ENCODE measurements at places on chromosomes 1 and 21.

- no peak for DNase-seq
Measured at GRCh38 chr1:77234096-77234495, 14.9 kb upstream of the PIGK start.

- DNase-seq: no peak
Measured at GRCh38 chr1:94202241-94202640, 35.1 kb downstream of the ARHGAP29 start.

- no peak for DNase-seq
Measured at GRCh38 chr1:57782357-57782756, 358.5 kb upstream of the DAB1 start.

- no peak for DNase-seq
Measured at GRCh38 chr1:46205791-46206190, 2.7 kb downstream of the LURAP1 start.

DNA sequence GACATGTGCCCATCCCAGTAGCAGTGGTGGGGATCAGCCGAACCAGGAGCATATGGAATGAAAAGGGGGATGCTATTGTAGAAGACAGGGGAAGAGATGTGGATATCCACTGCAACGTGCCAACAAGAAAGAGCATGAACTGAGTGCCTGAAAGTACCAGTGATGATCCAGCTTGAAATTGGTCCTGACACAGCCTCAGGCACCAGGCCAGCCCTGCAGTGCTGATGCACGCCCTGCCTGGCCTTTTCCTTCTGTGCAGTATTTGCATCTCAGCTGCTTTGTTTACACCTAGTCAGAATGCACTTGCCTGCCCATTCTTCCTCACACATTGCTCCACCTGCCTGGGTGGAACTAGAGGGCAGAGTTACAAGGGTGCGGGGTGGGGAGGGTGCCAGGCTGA is 50.3 kb upstream of the ARTN start:
- no peak for DNase-seq

DNA sequence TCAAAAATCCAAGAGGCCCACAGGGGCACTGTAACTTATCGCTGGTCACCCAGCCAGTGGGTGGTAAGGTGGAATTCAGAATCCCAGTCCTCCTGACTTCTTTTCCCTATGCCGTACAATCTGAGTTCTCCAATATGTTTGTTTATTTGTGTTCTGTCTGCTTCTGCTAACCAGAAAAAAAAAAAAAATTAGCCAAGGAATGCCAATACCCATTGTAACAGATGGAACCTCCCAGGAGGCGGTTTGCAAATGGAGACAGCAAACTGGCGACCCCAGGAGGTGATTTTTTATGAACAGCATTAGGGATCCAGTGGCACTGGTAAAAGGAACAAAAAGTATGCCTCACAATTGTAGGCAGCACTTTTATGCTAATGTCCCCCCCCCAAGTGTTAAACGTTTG is 189.0 kb upstream of the FGGY start:
- no peak for DNase-seq

GRCh38 chr1:230186003-230186863 is 119.2 kb downstream of the GALNT2 start:
- DNase-seq: no peak
